ENCODE measurements at places on chromosomes 13 and 19. TPM values are rescaled to one million over a fixed set of nuclear protein-coding genes. Genes with fewer than 3 reads are reported as not detected.

SLC25A23 gene
- 66.2 TPM for total RNA-seq

FLT3 gene
- total RNA-seq, result 2.4 TPM

POU2F2 gene
- total RNA-seq, result 3.4 TPM

SUGP1 gene
- total RNA-seq, result 53.5 TPM

FFAR2 gene
- not detected for total RNA-seq

RNF17 gene
- total RNA-seq, result 16.4 TPM

N4BP2L1 gene
- 20.9 TPM for total RNA-seq

ZNF571 gene
- total RNA-seq, result 4.5 TPM

BRSK1 gene
- total RNA-seq, result 10.9 TPM

TNNT1 gene
- total RNA-seq, result 8.5 TPM

MUC16 gene
- total RNA-seq, result 0.14 TPM

SIGLEC5 gene
- not detected for total RNA-seq

PINLYP gene
- 7.8 TPM for total RNA-seq

WDR88 gene
- total RNA-seq, result 3.9 TPM

DNA sequence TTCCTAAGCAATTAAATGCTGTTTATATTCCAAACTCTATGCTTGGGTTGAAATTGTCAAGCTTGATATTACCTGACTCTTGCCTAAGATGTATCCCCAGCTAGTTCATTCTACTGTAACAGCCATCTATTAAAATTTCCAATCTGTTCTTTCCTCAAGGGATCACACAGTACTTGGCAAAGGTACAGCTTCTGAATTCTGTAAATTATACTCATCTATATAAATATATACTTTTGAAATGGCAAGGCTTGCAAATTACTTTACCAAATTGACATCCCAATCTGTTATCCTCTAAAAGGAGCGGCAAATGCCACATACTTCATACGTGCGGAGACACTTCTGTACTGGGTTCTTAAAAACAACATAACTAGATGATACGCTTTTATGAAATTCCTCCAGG is 330.2 kb downstream of the DNAJC15 start:
- H3K4me3 ChIP-seq, result no peak overlapping the region
- H3K36me3 ChIP-seq, result no peaks in the 10 kb centered on the region
- no peaks in the 10 kb centered on the region for H3K4me1 ChIP-seq
- H3K27ac ChIP-seq, result no peak overlapping the region

DNA sequence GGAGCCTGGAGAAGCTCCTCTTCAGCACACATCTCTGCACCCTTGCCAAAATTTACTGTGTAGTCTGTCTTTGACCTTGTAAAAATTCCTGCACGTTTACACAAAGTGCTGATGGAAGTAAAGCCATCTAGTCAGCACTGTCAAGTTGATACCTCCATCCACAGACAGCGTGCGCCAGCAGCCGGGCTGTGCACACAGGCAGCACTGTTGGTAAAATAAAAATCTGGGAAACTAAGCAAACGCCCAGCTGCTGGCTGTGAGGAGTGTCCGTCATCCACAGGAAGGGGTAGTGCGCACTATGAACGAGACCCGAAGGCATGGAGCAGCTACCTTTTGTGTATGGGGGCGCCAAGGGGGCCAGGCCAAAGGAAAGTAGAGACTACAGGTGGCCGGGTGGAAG is 17.4 kb upstream of the SIGLEC11 start:
- peaks cover 5% of the 10 kb centered on the region for H3K36me3 ChIP-seq
- DNase-seq, result no peak
- no peak overlapping the region for H3K4me3 ChIP-seq
- no peaks in the 10 kb centered on the region for H3K27me3 ChIP-seq

GRCh38 chr13:26262156-26262555 is 8.2 kb downstream of the CDK8 start:
- no peak overlapping the region for H3K27ac ChIP-seq
- H3K4me3 ChIP-seq, result no peak overlapping the region
- no peak for DNase-seq
- no peaks in the 10 kb centered on the region for H3K4me1 ChIP-seq

GRCh38 chr19:54193011-54193410 is 1.9 kb downstream of the TSEN34 start:
- DNase-seq, result no peak
- no peaks in the 10 kb centered on the region for H3K27me3 ChIP-seq
- H3K4me3 ChIP-seq, result no peak overlapping the region
- no peak overlapping the region for H3K27ac ChIP-seq
- no peaks in the 10 kb centered on the region for H3K36me3 ChIP-seq

GRCh38 chr19:32809254-32809653 is 60.3 kb downstream of the SLC7A9 start:
- no peaks in the 10 kb centered on the region for H3K4me1 ChIP-seq
- H3K36me3 ChIP-seq, result no peaks in the 10 kb centered on the region
- H3K27ac ChIP-seq, result peak overlapping the region; percentile 46
- no peaks in the 10 kb centered on the region for H3K27me3 ChIP-seq

DNA sequence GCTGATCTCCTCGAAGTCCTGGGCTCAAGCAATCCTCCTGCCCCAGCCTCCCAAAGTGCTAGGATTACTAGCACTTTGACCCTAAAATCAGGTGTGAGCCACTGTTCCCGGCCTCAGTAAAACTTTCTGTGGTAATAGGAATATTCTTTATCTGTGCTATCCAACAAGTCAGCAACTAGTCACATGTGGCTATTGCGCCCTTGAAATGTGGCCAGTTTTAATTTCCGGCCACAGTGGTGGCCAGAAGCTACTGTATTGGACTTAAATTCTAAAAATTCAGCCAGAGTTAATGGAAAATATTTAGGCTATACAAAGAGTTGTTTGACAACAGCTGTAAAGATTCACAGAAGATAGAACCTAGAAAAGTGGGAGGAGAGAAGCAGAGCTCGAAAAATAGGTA is 30.0 kb downstream of the KEAP1 start:
- H3K36me3 ChIP-seq, result no peaks in the 10 kb centered on the region
- H3K4me1 ChIP-seq, result no peaks in the 10 kb centered on the region

- H3K4me1 ChIP-seq, result peaks cover 5% of the 10 kb centered on the region
- H3K27me3 ChIP-seq, result no peaks in the 10 kb centered on the region
- H3K27ac ChIP-seq, result no peak within 1 kb of the TSS
- H3K4me3 ChIP-seq, result no peak within 1 kb of the TSS
- H3K36me3 ChIP-seq, result no peaks in the 10 kb centered on the region
These were observed at the start of gene PEAK3 for GRCh38 chr19:2282062-2282861. TSS of gene PEAK3 (minus strand) at chr19:2282175. CDS start at chr19:2280931, 1,244 bp downstream.

DNA sequence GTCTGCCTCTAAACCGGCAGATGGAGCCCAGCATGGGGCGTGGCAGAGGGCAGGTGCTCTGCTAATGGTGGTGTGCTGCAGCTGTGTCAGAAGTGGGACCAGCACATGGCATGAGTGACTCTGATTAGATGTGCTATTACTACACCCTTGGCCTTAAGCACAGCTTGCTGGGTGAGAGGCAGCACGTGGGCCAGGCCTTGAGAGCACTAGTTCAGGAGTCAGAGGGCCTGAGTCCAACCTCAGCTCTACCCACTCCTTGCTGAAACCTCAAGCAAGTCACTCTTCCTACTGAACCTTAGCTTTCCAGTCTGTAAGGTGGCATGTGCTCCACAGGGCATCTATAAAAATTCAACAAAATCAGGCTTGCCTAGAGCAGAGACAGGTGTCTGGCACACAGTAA is 22.7 kb downstream of the AKT2 start:
- no peak overlapping the region for H3K4me3 ChIP-seq
- H3K27ac ChIP-seq, result no peak overlapping the region
- no peaks in the 10 kb centered on the region for H3K36me3 ChIP-seq
- H3K4me1 ChIP-seq, result peaks cover 8% of the 10 kb centered on the region
- no peak for DNase-seq
- H3K27me3 ChIP-seq, result no peaks in the 10 kb centered on the region

DNA sequence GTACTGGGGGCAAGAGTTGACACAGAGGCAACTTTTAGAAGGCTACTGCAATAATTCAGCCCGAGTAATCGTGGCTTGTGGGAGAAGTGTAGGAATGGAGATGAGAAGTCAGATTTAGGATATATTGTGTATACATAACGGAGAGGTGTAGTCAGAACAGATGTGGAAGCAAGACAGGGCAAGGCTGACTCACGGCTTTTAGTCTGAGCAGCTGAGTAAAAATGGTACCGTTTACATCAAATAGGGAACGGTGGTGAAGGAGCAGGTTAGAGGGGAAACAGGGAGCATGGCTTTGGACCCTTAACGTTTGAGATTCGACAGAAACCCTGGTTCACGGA is 796 bp upstream of the LSM14A start:
- DNase-seq, result no peak
- H3K4me1 ChIP-seq, result peaks cover 4% of the 10 kb centered on the region
- H3K27me3 ChIP-seq, result no peaks in the 10 kb centered on the region
- H3K27ac ChIP-seq, result peak overlapping the region; percentile 99

DNA sequence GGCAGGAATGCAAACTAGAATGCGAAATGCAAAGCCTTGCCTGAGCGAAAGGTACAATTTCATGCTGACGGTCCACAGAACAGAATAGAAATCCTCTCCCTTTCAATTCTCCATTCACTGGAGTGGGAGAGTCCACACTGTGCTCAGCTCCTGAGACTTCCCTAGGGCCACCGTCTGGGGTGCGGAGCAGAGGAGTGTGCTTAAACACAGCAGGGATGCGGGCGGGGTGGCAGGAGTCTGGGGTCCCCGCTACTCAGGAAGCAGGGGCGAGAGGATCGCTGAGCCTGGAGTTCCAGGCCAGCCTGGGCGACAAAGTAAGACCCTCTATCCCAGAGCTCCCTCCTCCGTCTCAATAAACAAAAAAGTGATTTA is 552 bp upstream of the ZNF816 start:
- DNase-seq, result peak; percentile 23
- H3K36me3 ChIP-seq, result no peaks in the 10 kb centered on the region
- H3K4me3 ChIP-seq, result peak overlapping the region; percentile 46
- no peaks in the 10 kb centered on the region for H3K4me1 ChIP-seq
- H3K27me3 ChIP-seq, result no peaks in the 10 kb centered on the region
- peak overlapping the region; percentile 72 for H3K27ac ChIP-seq

DNA sequence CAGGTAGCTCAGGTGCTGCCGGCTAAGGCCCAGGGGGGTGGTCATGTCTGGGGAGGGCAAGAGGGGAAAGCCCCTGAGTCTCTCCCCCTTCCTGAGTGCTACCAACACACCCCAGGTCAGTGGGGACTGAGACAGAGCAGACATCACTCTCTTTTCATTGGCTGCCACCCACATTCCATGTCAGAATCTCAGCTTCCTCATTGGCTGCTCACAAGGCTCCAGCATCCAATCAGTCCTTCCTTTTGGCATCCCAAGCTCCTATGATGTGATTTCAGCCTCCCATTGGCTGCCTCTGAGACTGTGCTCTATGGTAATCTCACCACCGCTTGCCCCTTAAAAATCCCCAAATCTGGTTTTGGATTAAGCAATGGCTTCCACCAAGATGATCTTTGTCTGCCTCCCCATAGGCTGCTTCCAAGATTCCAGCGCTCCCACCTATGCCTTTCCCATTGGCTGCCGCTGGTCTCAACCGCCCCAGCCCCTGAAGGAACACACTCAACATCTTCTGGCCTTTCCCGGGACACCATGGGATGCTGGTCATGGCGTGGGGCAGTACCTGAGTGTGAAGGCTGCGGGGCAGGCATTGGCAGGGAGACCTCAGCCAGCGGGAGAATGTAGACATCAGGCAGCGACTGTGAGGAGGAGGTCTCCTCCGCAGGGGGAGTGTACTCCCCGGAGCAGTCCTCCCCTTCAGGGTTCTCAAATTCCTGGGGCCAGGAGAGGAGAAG is 2.0 kb downstream of the LMTK3 start:
- H3K36me3 ChIP-seq, result no peaks in the 10 kb centered on the region
- H3K4me3 ChIP-seq, result no peak overlapping the region

GRCh38 chr19:13069415-13070359 is 33.0 kb downstream of the LYL1 start:
- H3K4me1 ChIP-seq, result peaks cover 20% of the 10 kb centered on the region
- H3K27ac ChIP-seq, result peak overlapping the region; percentile 56
- no peaks in the 10 kb centered on the region for H3K27me3 ChIP-seq
- DNase-seq, result no peak

GRCh38 chr13:101492251-101492910 is 39.9 kb downstream of the ITGBL1 start:
- no peaks in the 10 kb centered on the region for H3K27me3 ChIP-seq
- H3K27ac ChIP-seq, result no peak overlapping the region
- no peak overlapping the region for H3K4me3 ChIP-seq
- no peaks in the 10 kb centered on the region for H3K4me1 ChIP-seq

GRCh38 chr13:48769107-48769704 is 115.5 kb downstream of the CYSLTR2 start:
- no peaks in the 10 kb centered on the region for H3K4me1 ChIP-seq
- H3K36me3 ChIP-seq, result no peaks in the 10 kb centered on the region
- H3K4me3 ChIP-seq, result no peak overlapping the region
- peak; percentile 85 for DNase-seq
- H3K27me3 ChIP-seq, result no peaks in the 10 kb centered on the region

Measured in prostate gland (tissue), 2 donors.